ENCODE measurements at places on chromosomes 1 and 21.
A peak's percentile ranks its signal among the peaks of the same experiment; 100 is the strongest.

GRCh38 chr1:16064536-16065268 is 8.7 kb downstream of the FAM131C start:
- DNase-seq = no peak

DNA sequence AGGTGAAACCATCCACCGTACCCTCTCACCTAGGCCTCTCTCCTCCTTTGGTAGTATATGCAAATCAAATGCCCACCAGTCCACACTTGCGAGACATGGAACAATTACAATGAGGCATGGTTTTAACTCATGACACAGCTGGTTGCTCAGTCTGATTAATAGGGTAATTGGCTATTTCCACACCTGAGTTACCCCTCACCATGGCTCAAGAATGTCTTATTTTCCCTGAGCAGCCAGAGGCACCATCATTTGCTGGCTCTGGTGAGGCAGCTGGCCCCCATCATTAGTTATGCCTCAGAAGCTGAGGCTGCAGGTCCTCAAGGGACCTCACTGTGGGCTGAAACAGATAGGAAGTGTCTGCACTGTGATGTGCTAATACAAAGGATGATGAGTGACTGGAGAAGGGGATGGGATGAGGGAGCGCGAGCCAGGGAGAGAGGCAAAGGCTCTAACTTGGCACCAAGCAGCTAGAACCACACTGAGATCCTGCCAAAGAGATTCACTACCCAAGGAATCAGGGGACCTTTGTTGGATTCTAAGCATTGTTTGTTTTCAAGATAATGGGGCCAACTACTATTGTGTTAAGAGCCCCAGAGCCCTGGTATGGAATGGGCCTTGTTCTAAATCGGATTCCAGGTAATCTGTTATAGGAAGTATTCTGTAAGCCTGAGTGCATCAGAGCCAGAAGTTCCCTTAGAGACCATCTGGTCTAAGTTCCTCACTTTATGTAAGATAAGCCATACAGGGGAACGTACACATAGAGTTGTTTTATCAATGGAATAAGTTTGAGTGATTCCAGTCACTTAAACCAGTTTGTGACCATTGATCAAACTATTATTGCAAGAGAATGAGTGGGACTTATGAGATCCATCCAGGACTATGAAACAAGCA is 80.0 kb upstream of the CNTN2 start:
- no peak for DNase-seq

DNA sequence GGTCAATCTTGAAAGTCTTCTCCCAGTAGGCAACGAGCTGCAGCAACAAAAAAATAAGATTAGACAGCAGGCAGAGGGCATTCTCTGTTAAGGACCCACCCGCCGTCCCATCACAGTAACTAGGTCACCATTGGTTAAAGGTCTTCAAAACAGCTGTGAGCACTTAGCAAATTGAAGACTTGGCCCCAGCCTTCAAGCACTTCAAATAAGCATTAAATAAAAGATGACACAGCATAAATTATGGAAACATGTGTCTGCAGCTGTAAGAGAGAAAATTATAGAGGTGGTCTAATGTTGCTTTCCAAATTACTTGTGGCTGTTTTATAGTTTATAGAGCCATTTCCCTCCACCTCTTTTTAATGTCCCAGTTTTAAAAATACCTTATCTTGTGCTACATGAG is 61.2 kb downstream of the VANGL1 start:
- no peak for DNase-seq

- no peak for DNase-seq
Observed at GRCh38 chr1:212971312-212971711, 21.0 kb downstream of the VASH2 start.

DNA sequence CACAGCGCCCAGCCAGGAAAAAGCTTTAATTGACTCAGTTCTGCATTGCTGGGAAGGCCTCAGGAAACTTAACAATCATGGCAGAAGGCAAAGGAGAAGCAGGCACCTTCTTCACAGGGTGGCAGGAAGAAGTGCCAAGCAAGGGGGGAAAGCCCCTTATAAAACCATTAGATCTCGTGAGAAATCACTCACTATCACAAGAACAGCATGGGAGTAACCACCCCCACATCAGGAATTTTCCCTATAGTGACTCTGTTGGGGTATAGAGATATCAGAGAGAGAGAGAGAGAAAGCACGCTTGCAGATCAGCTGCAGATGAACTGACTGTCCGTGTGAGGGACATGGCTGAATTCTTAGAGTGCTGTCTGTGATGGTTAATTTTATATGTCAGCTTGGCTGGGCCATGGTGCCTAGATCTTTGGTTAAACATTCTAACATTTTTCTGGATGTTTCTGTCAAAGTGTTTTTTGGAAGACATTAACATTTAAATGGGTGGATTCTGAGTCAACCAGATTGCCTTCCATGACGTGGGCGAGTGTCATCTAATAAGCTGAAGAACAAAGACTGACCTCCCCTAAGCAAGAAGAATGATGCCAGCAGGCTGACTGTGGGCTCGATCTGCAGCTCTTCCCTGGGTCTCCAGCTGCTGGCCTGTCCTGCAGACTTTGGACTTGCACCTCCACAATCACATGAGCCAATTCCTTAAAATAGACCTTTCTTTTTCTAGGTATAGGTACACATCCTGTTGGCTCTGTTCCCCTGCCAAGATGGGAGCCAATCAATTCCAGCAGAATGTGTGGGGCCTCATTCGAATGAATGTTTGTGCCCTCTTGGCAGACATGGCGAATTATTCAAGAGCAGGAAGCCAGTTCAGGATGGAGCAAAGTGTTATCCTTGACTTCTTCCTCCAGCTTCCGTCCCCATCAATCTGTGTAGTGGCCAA is 21.4 kb upstream of the CPT2 start:
- no peak for DNase-seq

DNA sequence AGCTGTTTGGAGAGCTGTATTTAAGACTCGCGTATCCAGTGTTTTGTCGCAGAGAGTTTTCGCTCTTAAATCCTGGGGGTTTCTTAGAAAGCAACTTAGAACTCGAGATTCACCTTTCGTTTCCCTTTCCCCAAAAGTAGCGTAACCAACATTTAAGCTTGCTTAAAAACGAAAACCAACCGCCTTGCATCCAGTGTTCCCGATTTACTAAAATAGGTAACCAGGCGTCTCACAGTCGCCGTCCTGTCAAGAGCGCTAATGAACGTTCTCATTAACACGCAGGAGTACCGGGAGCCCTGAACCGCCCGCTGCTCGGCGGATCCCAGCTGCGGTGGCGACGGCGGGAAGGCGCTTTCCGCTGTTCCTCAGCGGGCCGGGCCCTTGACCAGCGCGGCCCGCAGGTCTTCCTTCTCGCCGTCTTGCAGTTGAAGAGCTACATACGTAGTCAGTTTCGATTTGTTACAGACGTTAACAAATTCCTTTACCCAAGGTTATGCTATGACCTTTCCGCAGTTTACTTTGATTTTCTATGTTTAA is 1.9 kb downstream of the OLIG1 start:
- DNase-seq = no peak

DNA sequence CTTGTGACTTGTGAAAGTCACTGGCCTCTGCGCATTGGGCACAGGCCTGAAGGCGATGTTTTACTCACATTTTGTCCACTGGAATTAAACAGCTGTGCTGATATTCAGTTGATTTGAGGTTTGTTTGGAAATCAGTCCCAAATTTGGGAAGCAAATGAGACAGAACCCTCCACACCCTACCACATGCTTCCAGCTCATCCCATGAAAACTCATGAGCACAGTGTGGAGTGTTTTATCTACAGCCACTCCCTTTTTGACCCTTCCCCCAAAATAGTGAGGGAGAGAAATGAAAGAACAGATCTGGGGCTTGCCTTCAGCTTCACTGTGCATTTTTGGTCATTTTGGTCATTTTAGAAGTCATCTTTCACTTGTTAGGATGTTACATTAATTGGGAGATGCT is 101.3 kb downstream of the CAMTA1 start:
- DNase-seq = no peak

- DNase-seq = no peak
Observed at GRCh38 chr21:42614811-42615351, 38.5 kb upstream of the PDE9A start.

- no peak for DNase-seq
Observed at GRCh38 chr1:4126731-4127591, 226.9 kb upstream of the C1orf174 start.

DNA sequence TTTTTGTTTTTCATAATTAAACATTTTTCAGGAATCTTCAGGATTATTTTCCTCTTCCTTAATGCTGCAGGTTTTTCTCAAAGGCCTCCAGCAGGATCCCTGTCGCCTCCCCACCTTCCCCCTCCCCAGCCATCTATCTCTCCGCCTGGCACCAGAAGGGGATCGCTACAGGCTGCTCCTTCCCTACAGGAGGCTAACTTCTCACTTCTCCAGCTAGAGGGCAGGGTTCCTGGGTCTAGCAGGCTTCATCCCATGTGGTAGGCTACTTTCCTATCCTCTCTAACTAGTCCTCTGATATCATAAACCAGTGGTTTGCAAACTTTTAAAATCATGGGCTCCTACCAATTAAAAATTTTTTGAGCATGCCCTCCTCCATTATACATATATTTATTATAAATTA is 104.1 kb downstream of the KCNN3 start:
- no peak for DNase-seq

DNA sequence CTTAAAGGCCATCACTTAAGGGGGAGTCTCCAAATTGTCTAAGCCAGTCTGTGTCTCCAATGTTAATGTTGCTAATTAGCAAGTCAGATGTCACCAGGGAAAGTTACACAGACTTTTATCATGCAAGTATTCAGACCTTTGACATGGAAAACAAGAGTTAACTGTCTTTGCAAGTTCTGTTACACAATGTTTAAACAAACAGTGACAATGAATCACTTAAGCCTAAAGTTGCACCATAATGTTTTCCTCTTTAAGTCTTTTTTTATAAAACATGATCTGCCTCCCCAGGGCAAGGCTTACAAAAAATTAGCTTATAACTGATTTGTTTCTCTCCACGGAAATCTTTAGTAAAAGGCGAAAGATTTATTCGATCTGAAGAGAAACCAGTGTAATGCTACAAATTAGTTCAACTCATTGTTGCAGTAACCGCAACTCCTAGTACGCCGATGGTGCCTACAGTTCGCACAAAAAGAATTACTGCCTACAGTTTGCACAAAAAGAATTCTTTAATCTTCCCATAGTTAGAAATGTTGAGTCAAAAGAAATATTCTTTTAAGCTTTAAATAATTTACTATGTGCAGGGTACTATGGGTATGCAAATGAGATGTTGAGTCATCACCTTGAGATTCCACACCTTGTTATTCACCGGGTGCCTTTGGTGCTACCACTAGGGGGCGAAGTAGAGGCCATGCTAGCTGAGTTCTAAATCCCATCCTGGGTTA is 45.3 kb downstream of the HHAT start:
- peak; percentile 19 for DNase-seq

DNA sequence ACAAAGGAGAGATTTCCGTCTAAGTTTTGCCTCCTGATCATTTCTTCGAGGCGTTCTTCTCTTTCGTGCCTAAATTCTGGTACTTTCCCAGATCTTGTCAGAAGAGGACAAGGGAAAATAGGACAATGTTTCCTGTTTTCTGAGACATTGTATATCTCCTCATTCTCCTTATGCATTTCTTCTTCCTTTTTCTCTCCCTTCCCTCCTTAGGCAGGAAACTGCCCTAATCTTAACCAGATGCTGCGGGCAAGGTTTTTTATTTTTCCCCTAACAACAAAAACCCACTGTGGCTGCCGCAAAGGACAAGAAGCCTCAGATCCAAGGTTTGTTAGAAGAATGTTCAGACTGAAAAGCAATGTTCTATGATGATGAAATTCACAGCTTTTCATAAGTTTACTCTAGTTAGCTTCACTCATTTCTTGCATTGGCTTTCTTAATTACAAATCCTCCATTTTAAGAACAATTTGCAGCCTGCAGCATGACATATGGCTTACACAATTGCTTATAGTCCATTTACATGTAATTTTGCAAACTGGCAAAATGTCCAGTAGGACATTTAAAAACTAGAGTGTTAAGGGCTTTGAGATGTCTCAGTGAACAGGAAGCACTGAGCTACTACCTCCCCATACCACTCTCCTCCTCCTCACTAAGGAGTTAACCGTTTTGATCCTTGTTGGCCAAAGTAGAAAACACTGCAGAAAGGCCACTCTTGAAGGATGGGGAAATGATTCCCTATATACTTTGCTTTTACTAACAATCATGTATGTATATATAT is 624 bp downstream of the CTSK start:
- no peak for DNase-seq

DNA sequence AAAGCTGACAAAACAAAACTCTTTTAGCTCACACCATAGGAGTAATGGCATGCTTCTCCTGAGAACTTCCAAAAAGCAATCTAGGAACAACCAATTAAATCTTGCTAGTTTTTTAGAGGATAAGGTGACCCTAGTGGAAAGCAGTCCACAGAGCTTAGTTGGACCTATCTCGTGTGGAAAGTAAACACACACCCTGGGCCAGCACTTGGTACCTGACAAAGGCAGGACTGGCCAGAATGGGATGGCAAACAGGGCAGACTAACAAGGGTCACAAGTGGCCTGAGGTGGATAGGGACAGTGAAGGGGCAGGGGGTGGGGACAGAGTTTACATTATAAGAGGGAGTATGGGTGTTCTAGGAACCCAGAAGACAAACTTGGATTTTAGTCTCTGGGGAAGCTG is 22.0 kb downstream of the FMO4 start:
- DNase-seq = no peak

DNA sequence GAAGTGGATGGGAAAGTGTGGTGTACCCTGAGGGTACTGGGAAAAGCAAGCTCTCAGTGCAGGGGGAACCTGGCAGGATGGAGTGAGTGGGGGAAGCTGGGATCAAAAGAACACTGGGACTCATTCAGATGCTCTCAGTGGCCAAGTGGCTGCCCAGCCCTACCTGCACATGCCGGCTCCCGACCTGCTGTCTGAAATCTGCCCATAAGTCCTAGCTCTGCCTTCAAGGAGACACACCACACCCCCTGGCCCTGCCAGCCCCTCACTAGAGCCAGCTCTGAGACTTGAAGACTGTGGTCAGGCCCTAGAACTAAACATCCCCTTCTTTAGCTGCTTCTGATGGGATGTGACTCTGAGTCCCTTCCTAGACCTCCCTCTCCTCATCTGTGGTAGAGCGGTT is 2.2 kb downstream of the TMEM54 start:
- no peak for DNase-seq

- DNase-seq = no peak
Observed at GRCh38 chr21:34941162-34941561, 107.9 kb downstream of the RUNX1 start.

- DNase-seq = no peak
Observed at GRCh38 chr21:21111309-21111920, 113.2 kb downstream of the NCAM2 start.

GRCh38 chr1:10765304-10765703 is 31.1 kb downstream of the CASZ1 start:
- DNase-seq = no peak
